ENCODE measurements at places on chromosomes 7 and 10.

- no peak for DNase-seq
Measured at GRCh38 chr7:100342765-100343164, 15.2 kb upstream of the PILRB start.

DNA sequence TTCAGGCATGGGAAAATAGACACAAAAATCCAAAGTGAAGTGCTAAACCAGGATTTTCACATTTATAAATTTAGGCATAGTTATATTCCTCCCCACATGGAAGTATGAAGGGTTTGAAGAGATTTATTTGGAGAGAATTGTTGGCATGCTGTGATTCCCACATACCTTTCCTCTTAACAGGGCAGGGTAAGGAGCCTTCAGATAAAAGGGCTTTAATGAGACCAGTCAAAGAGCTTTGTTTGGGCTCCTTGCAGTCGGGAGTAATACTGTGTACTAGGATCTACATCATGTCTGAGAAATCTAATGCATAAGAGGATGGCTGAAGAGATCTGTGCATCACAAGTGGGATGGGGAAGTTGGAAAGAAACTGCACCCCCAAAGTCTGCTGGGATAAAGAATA lies 140.8 kb upstream of the PTN start:
- no peak for DNase-seq

DNA sequence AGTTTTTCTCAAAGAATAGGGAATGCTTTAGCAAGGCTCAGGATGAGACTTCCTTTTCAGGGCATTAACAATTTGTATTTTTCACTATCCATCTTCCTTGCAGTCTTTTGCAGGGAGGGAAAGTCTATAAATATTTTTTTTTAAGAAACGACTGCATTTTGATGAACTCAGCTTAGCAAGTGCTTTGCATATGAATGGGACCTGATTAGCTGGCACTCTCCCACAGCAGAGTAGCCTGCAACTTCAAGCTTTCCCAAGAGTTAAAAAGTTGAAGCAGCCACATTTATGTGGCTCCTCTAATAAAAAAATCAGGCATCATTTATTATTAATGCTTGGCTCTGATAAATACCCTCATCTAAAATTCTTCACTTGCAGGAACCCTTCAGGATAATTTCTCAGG lies 134.0 kb downstream of the GRID1 start:
- no peak for DNase-seq

- peak; percentile 6 for DNase-seq
Measured at GRCh38 chr7:158957921-158958491, 101.6 kb downstream of the DYNC2I1 start.

DNA sequence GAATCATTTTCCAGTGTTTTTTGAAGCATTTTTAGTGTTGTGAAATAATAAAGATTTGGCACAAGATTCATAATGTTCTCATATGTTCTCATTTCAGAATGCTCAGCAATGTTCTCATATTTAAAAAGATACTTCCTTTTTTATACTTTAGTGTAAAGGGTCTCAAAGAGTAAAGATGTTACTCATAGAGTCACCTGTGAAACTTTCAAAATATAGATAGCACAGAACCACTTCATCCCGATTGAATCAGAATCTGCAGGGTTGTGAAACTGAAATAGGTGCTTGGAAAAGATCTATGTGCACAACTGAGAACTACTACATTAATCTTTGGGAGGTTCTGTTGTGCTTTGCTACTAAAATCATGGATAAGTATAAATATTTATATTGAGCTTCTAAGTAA lies 144.7 kb downstream of the MDFIC start:
- DNase-seq = no peak

GRCh38 chr10:67221939-67222494 lies 296.2 kb downstream of the LRRTM3 start:
- no peak for DNase-seq

- no peak for DNase-seq
Measured at GRCh38 chr7:155594961-155595366, 48.6 kb upstream of the CNPY1 start.

- DNase-seq = no peak
Measured at GRCh38 chr7:32941681-32942414, 15.4 kb upstream of the FKBP9 start.

DNA sequence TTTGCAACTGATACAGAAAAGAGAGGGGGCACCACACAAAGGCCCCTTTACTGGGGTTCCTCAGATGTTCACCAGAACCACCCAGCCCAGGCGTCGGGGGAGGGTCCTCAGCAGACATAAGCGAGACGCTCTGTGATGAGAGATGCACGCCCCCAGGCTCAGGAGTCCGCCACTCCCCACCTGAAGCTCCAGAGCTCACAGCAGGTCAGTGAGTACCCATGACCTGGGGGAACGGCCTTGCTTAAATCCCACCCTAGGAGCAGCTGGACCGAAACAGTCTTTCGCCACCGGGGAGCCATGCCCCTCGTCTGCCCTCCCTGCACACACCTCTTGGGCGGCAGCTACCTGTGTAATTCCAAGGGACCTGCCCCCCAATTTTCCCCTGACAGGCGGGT lies 2.8 kb downstream of the CRYGN start:
- no peak for DNase-seq

- no peak for DNase-seq
Measured at GRCh38 chr7:51146816-51147586, 169.6 kb downstream of the COBL start.

DNA sequence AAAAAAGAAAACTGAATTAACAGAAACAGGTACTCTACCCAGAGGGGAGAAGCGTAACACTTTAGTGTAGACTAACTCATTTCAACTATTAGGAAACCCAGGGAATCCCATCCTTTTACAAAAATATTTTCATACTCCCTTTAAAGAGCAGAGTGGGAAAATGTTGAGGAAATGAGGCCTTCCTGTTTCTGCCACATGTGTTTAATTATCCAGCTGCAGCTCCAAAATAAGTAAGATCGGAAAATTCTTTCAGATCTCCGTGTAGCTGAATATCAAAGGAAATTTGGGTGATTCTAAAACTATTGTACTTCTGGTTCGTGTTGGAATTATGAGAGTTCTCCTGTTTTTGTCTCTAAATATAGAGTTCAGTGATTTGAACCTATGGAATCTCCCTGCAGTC lies 58.0 kb upstream of the CAV2 start:
- no peak for DNase-seq

- no peak for DNase-seq
Measured at GRCh38 chr7:7792056-7792455, 73.6 kb upstream of the RPA3 start.

GRCh38 chr10:31745612-31746376 lies 182.8 kb downstream of the ARHGAP12 start:
- peak; percentile 44 for DNase-seq

DNA sequence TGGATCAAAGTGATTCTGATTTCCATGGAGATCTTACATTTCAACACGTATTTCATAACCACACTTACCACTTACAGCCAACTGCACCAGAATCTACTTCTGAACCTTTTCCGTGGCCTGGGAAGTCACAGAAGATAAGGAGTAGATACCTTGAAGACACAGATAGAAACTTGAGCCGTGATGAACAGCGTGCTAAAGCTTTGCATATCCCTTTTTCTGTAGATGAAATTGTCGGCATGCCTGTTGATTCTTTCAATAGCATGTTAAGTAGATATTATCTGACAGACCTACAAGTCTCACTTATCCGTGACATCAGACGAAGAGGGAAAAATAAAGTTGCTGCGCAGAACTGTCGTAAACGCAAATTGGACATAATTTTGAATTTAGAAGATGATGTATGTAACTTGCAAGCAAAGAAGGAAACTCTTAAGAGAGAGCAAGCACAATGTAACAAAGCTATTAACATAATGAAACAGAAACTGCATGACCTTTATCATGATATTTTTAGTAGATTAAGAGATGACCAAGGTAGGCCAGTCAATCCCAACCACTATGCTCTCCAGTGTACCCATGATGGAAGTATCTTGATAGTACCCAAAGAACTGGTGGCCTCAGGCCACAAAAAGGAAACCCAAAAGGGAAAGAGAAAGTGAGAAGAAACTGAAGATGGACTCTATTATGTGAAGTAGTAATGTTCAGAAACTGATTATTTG lies 15.3 kb downstream of the HNRNPA2B1 start:
- DNase-seq = no peak

- DNase-seq = no peak
Measured at GRCh38 chr10:29926693-29927048, 132.7 kb downstream of the JCAD start.

DNA sequence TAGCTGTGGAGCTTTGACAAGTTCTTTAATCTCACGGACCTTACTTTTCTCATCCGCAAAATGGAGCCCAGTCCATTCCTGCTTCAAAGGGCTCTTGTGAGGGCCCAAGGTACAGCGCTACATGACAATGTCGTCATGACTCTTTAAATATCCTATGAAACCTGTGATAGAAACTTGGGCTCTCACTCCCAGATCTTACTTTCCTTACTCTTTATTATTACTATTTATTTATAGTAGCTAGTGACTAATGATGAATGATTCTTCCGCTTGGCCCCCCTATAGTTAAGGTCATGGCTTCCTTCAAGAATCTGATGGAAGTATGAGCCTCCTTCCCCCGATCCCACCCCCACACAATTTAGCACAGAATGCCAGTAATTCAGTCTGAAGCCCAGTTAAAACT lies 41.9 kb downstream of the RBM20 start:
- no peak for DNase-seq

- no peak for DNase-seq
Measured at GRCh38 chr7:1499367-1500029, 4.7 kb downstream of the INTS1 start.

- DNase-seq = peak; percentile 19
Measured at GRCh38 chr10:6473901-6474370, 106.1 kb downstream of the PRKCQ start.

- no peak for DNase-seq
Measured at GRCh38 chr7:84693483-84693882, 493.4 kb downstream of the SEMA3D start.

DNA sequence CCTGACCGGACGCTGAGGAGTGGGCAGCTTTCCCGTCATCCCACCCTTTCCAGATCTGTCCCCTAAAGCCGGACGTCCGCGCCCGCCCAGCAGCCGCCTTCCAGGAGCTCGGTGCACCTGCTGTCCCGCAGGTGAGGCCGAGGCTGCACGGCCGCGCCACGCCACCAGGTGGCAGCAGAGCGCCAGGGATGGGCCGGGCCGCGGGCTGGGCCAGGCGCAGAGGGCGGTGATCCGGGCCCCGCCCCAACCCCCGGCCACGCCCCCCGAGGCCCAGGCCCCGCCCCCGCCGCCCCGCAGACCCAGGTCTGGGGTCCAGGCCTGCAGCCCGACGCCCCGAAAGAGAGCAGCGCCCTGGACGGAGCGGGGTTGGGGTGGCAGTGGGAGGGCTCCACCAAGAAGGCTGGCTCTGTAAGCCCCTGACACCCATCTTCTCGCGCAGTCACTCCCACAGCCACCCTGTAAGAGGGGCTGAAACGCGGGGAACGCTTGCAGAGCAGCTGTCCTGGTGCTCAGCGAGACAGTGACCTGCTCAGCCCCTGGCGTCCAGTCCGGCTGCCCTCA lies 32.2 kb downstream of the FOXL3 start:
- peak; percentile 91 for DNase-seq

DNA sequence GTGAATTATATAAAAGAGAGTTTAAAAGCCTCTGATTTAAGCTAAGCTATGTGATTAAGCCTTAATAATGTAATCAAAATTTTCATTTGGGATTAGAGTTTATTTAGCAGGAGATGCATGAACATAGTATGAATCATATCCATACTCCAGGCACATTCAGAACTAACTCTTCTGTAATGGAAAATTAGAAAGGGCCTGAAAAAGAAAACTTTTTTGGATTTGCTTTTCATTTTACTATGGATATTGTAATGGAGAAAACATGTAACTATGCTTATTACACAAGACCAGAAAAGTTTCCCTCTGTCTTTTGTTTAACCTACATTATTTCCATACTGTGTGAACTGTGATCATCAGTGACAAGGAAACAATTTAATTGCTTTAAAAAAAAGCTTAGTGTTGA lies 22.0 kb downstream of the TES start:
- DNase-seq = no peak

DNA sequence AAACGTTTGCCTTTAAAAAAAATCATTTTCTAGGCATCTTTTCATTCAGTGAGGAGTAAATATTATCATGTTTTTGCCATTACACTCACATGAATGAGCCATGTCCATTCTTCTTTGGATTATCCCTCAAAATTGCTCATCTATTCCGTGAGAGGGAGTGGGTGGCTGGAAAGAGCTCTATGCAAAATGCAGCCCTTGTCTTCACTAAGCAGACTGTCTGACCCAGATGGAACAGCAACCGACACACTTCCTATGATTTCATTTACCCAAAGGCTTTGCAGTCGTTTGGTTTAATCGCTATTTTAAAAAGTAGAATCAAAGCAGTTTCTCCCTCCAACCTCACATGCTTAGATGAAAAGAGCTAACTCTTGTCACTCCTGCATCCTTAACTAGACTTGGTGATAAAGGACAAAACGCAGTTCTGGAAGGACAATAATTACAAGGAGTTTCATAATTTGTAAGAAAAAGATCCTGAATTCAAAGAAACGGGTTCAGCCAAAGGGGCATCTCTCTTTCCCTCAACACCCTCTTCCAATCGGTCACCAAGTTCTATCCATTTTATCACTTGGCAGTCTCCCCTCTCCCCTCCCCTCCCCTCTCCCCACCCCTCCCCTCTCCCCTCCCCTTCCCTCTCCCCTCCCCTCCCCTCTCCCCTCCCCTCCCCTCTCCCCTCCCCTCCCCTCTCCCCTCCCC lies 198.1 kb upstream of the STK17A start:
- no peak for DNase-seq

DNA sequence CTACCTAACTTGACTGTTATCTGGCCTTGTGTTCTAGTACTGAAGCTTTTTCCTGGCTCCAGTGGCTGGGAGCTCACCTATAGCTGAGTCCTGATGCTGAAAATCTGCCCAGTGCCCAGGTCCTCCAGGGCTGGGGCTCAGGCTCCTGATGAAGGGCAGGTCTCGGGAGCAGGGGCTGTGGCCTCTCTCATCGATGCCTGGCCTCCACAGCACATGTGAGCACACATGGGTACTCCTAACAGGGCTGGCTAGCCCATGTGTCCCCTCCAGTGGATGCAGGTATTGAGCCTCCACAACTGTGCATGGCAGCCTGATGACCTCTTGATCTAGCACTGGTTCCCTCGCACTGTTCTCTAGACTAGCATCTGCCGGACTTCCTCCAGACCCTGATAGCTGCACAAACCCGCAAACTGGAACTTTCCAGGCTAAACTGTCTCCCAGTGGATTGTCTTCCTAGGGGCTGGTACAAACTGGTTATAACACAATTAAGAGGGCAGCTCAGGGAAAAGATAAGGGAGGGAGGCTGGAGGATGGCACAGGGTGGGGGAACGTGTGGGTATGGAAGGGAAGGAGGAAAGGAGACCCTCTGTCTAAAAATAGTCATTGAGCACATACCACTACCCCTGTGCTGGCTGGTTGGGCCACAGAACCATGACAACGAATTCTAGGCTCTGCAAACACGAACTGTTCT lies 35.1 kb downstream of the PLAC9 start:
- no peak for DNase-seq

- no peak for DNase-seq
Measured at GRCh38 chr7:7550663-7551062, 15.0 kb upstream of the COL28A1 start.

GRCh38 chr7:73638911-73639310 lies 14.6 kb upstream of the MLXIPL start:
- no peak for DNase-seq

- DNase-seq = peak; percentile 96
Measured at GRCh38 chr7:23531794-23532489, at the start of gene TRA2A. Gene TRA2A, minus strand, starts transcription at chr7:23531981. Its CDS starts 157 bp downstream, at chr7:23531824.

GRCh38 chr7:106891548-106892410 lies 26.7 kb downstream of the PIK3CG start:
- DNase-seq = no peak

- DNase-seq = no peak
Measured at GRCh38 chr7:1940863-1941262, 270.8 kb downstream of the ELFN1 start.

All from stimulated activated CD4-positive, alpha-beta T cell treated with anti-CD3 and anti-CD28 coated beads, Interleukin-4, amount 100 ng/mL, for 48 hours (primary cell).